ENCODE measurements at places on chromosomes 7 and 10.

GRCh38 chr10:51588984-51589383 is 110.4 kb downstream of the CSTF2T start:
- DNase-seq = no peak

DNA sequence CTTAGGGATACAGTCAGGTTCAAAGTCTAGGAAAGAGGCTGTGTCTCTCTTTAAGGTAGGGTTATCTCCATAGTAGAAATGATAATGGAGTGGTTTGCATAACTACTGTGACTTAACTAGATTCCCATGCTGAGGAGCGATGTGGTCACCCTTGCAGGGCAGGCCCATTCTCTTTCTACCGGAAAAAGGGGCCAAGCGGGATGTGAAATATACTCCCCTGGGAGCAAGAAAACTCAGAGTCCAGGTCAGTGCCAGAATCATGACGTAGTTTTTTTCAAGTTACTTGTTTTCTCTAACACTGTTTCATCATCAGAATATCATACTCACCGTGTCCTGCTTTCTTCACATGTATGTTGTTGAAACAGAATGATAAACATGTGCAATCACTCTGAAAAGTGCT is 649.0 kb upstream of the ANKRD30A start:
- no peak for DNase-seq

DNA sequence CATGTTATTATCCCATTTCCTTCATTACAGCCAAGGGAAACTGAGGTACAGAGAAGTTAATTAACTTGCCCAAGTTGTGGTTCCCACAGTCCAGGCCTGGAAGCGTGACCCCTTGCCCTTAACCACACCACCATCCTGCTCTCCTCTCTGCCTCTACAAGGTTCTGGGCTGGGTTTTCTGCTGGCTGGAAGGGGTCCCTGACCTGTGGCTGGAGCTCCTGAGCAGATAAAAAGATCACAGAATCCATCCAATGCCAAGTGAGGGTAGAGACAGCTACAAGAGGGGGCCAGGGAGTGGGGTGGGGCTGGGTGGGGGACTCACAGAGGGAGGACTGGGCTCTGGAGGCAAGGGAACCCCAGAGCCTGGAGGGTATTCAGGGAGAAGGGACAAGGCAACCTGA is 9.7 kb downstream of the ASB10 start:
- DNase-seq = no peak

GRCh38 chr7:19113002-19113350 is 4.5 kb downstream of the TWIST1 start:
- DNase-seq = no peak

GRCh38 chr7:108263425-108263824 is 133.3 kb upstream of the LAMB4 start:
- no peak for DNase-seq

Measured in HTR-8/SVneo (cell line).